ENCODE measurements at places on chromosomes 7 and 10.

GRCh38 chr10:81655986-81656385 is 219.0 kb upstream of the NRG3 start:
- DNase-seq, result no peak

DNA sequence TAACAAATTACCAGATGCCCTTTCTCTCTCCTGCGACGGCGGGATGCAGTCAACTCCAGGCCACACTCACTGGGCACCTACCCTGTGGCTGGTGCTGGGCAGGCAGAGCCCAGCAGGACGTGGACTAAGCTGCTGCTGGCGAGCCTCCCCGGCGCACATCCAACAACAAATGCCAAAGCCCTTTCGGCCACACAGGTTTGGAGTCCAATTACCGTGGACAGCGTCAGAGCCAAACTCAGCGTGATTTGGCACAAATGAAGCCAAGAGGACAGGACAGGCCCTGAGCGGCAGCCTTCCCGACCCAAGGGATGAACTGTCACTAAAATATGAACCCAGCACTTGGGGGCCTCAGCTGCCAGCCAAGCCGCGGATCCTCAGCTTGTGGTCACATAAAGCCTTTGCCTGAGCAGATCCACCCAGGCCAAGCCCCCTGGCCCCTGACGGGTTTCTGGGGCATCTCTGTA is 28.4 kb downstream of the DAGLB start:
- no peak for DNase-seq

DNA sequence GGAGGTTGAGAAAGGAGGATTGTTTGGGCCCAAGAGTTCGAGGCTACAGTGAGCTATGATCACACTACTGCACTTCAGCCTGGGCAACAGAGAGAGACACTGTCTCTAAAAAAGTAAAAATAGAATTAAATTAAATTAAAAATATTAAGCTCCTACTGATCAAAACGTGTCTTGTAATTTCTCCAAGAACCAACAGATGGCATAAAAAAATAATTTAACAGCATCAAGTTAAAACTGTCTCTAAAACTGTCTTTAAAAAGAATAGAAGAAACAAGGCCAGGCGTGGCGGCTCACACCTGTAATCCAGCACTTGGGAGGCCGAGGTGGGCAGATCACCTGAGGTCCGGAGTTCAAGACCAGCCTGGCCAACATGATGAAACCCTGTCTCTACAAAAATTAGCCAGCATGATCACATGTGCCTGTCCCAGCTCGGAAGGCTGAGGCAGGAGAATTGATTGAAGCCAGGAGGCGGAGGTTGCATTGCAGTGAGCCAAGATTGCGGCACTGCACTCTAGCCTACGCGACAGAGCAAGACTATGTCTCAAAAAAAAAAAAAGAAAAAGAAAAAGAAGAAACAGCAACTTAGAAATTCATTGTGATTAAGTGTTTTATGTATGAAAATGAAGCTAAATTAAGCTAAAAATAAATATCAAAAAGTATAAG is 24.5 kb downstream of the MTPAP start:
- peak; percentile 45 for DNase-seq

GRCh38 chr7:101893341-101894082 is 76.1 kb downstream of the CUX1 start:
- DNase-seq, result no peak

DNA sequence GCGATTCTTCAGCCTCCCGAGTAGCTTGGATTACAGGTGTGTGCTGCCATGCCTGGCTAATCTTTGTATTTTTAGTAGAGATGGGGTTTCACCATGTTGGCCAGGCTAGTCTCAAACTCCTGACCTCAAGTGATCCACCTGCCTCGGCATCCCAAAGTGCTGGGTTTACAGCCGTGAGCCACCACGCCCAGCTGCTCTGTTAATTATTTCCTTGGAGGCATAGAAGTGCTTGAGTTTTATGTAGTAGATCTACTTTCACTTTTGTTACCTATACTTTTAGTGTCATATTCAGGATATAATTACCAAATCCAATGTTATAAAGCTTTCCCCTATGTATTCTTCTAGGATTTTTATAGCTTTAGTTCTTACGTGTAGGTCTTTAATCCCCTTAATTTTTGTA is 1093.0 kb downstream of the GATA3 start:
- no peak for DNase-seq

- DNase-seq, result no peak
Measured at GRCh38 chr10:7199152-7199760, 211.6 kb downstream of the SFMBT2 start.

DNA sequence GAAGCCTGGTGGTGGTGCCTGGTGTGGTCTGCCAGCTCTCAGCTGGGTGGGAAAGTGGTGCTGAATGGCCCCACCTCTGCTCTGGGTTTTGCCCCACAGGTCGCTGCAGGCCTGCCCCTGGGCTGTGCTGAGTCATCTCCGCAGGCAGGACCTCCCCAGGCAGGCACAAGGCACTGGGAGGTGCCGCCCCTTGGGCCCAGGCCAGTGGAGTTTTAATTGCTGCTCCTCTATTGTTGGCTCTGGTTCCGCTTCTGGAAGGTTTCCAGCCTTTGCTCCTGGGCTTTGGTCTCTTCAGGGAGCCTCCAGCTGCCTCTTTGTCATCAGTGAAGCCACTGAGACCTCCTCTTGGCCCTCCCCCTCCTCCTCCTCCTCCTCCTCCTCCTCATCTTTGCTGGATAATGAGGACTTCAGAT is 180.3 kb upstream of the GRB10 start:
- DNase-seq, result peak; percentile 5

DNA sequence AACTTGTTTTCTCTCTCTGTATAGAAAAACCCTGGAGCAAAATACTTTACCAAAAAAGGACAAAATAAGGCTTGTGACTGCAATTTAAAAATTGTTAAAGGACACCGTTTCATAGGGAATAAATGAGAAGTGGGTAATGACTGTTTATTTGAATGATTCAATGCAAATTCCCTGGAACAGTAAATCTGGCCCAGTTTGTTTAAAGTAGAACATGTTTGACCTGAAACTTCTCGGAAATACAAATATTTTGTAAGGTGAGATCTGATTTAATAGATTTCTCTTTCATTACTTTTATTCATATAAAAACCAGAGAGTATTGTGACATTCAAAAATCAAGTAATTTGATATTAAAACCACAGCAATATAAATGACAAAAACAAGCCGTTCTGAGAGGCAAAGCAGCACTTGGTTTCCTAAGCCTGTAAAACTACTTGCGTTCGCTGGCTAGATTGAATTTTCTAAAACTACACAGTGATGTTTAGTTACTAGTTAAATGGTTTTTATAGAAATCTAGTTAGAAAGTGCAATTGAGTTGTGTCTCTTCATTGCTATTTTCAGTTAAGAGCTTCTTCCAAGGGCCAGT is 76.8 kb upstream of the PITRM1 start:
- no peak for DNase-seq

GRCh38 chr10:44973323-44974081 is 5.1 kb downstream of the DEPP1 start:
- DNase-seq, result no peak

DNA sequence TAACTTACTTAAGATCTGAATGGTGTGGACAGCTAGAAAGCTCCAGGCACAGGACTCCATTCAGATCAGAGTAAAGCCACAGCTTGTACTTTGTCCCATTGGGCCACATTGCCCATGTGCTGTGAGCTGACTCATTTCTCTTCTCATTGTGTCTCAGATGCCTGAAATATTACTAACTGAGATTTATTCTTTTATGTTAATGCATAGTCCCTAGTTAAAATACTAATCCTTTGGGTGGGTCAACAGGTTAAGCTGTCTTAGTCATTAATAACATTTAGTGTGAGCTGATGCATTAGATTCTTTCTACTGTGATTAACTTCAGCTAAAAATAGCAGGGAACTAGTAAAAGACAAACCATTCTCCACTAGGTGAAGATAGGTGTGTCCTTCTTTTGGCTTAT is 104.7 kb upstream of the ARMC3 start:
- no peak for DNase-seq

- DNase-seq, result no peak
Measured at GRCh38 chr7:69961436-69961835, 363.2 kb downstream of the AUTS2 start.

DNA sequence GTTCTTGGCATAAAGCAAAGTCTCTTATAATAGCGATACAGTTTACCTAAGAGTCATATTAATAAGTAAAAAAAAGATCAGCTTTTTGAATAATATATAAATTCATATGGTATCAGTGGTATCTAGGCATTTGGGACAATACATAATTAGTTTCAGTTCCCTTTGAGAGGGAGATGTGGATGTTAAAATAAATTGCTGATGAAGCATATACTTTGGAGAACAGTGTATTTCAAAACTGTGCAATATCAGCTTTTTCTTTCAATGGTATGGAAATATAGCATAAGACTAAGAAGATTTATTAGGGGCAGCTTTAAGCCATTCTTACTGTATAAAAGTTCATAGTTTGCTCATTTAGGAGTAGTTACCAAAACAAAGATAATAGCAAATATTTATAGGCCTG is 35.5 kb downstream of the MDFIC start:
- DNase-seq, result no peak

DNA sequence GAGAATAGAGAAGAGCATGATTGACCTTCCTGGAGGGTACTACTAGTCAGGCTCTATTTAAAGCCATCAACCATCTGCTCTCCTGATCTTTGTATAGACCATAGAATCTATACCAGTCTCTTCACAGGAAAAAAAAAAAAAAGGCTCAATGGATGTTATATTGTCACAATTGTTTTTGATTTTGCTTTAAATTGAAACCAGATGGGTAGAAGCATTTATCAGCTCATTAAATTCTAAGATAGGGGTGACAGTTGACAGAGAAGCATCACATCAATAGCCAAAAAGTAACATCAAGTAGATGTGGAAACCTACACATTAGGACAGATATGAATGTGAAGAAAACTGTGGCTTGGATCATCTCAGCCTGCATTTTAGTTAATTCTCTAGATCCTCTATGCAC is 558.9 kb upstream of the MBL2 start:
- DNase-seq, result no peak

GRCh38 chr7:791519-791918 is 40.8 kb upstream of the SUN1 start:
- peak; percentile 19 for DNase-seq

DNA sequence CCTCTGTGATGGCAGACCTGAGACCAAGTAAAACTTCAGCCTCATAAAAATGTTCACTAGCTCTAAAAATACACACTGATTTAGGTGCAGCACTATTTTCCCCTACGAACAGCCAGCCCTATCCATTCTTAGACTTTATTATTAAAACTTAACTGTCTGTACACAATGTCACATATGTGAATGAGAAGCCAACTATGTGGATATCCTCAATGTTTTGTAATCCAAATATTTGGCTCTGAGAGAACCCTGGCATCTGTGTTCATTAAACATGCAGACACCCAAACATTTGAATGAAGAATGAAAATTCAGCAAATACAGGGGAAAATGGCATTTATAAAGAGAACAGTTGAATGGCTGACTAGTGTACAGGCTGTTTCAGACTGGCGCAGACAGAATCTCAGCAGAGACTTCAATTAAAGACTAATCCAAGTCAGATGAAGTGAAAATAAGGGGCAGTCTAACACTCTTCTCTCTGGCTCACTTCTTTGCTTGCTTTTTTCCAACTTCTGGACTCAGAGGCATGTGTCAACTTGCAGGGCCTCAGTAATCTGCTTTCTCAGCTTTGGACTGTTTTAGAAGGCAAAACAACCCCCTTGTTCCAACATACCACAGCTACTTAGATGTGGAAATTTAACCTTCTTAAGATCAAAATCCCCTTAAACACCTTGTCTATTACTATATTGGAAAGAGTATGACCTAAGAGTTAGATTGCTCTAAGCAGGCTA is 47.4 kb upstream of the FAM180A start:
- no peak for DNase-seq

GRCh38 chr7:57415730-57416129 is 34.2 kb upstream of the ZNF716 start:
- DNase-seq, result no peak

- no peak for DNase-seq
Measured at GRCh38 chr7:52639126-52639525, 396.3 kb upstream of the POM121L12 start.

DNA sequence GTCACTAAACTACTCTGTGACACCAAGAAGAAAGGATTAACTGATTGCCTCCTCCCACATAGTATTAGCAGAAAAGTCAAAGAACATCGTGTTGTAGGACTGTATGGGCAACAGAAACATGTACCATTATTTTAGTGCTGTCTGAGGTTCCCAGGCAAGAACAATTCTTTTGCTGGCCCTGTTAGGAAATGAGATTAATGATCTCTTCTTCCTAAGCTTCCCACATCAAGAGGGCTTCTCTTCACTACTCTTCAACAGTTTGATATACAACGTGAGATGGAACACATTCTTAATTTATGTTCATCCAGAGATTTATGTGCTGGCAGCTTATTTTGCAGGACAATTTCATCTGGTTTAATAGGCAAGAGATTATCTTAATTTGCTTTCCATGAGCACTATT is 219.6 kb downstream of the DOCK4 start:
- no peak for DNase-seq

- DNase-seq, result no peak
Measured at GRCh38 chr7:29627631-29628030, 64.0 kb downstream of the PRR15 start.

GRCh38 chr7:13871008-13871407 is 118.5 kb downstream of the ETV1 start:
- no peak for DNase-seq

DNA sequence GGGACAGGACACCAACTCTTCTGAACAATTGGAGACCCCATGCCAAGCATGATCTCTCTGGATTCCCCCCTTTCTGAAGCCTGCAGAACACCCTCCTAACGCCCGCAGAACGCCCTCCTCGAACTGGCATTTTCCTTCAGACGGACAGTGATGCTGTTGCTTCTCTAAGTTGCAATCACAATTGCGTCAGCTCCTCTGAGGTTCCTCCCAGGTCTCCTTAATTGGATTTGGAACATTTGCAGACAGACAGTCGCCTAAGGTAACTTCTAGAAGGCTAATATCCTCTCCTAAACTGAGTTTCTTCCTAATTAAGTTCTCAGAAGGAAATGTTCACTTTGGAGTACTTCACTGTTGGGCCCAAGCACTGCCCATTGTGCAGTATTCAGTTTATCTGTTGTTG is 20.5 kb upstream of the SERPINE1 start:
- DNase-seq, result no peak

DNA sequence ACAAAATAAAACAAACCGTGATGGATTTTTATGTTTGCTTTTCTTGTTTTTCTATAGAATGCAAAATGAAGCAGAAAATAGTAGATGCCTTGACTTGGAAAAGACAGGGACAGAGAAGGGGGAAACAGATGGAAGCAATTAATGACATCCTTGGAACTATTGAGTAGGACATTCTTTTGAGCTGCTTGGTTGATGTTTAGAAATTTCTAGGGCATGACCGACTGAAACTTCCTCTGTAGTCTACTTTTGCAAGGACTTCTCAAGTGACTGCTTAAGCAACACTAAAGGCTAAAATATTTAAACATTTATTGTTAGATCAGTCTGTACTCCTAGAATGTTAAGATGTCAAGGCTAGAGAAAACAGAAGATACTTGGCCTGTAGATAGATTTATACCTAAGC is 49.4 kb downstream of the VCL start:
- no peak for DNase-seq

GRCh38 chr7:69769826-69770225 is 171.6 kb downstream of the AUTS2 start:
- no peak for DNase-seq

DNA sequence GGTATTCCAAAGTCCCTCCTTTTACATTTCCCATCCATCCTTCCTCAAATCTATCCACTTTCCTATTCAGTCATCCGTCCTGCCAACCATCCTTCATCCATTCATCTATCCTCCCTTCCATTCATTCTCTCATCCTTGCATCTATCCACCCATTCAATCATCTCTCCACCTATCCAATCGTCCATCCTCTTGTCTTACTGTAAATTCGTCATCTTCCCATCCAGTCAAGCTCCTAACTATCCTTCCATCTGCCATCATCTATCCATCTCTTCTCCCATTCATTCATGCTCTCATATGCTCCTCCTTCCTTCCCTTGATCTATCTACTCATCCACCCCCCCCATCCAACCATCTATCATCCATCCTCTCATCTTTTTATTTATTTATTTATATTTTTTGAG is 5.0 kb downstream of the CALHM3 start:
- DNase-seq, result no peak

Measured in putamen (tissue), 1 donor.